ENCODE measurements at places on chromosomes 3 and 15. TPM values are rescaled to one million over a fixed set of nuclear protein-coding genes. Genes with fewer than 3 reads are reported as not detected.

DNA sequence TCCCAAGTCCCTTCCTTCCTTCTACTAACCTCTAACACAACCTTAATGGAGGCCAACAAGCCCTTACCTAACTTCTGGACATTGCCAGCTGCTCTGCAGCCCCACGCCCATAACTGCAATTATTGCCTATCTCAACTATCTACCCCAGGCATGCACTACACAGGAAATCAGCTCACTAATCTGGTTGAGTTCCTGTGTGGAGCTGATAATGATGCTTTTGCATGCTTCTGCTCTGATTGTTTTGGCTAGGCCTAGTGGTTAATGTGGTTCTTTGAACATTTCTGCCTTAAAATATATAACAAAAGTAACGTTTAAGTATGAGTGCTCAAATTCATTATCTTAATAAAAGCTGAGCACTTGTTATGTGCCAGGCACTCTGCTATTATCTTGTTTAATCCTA lies 463.9 kb downstream of the MFSD1 start:
- no peak overlapping the region for H3K27ac ChIP-seq
- H3K36me3 ChIP-seq = no peaks in the 10 kb centered on the region
- no peaks in the 10 kb centered on the region for H3K4me1 ChIP-seq

- no peak overlapping the region for H3K4me3 ChIP-seq
- H3K27ac ChIP-seq = no peak overlapping the region
- no peak for DNase-seq
- no peaks in the 10 kb centered on the region for H3K4me1 ChIP-seq
Observed at GRCh38 chr15:39461536-39462130, 119.2 kb upstream of the THBS1 start.

DNA sequence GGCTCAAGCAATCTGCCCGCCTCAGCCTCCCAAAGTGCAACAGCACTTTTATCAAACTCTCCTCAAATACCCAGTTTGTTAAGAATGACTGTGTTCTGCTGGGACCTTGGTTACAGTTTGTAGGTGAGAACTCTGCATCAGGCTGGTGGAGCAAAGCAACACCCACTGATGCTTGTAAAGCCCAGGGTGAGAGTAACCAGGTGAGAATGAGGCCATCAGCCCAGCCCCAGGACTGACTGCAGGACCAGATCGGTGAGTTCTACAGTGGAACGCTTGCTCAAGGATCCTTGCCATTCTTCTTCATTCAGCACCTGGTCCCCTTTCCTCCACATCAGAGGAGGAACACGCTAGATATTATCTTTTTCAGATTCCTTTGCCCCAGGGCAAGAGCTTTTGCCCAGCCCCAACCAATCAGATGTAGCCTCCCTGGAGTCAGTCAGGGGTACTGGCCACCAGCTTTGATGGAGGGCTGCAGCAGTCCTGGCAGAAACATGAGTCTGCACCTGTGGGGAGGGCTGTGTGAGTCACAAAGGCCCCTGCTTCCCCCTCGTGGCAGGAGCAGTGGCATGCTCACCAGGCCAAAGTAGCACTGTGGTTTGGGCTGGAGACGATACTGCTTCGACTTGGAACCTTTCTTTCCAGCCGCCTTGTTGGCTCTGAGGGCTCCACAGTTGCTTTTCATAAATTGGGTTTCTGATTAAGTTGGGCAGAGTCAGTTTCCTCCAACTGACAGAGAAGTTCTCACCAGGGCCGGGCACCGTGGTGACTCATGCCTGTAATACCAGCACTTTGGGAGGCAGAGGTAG lies 3.5 kb upstream of the SHISA5 start:
- no peaks in the 10 kb centered on the region for H3K36me3 ChIP-seq
- peaks cover 16% of the 10 kb centered on the region for H3K4me1 ChIP-seq
- no peaks in the 10 kb centered on the region for H3K27me3 ChIP-seq

DNA sequence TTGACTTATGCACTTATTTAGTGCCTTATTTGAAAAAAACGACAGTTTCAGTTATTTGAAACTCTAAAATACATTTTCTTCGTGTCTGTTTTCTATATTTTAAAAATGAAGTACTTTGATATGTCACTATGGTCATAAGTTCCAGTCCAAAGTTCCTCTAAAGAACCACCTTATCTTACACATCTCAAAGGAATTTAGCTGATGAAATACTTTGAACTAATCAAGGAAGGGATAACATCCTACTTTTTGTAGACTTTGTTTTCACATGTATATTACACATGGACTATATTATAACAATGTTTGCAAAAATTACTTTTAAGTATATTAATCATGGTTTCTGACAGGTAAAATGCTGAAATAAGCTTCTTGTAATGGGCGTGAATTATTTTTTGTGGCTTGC lies 265.8 kb upstream of the ZNF717 start:
- H3K4me3 ChIP-seq = no peak overlapping the region
- no peak for DNase-seq
- no peaks in the 10 kb centered on the region for H3K4me1 ChIP-seq
- H3K27ac ChIP-seq = no peak overlapping the region
- H3K27me3 ChIP-seq = no peaks in the 10 kb centered on the region

GRCh38 chr3:148175214-148175613 lies 522.5 kb upstream of the AGTR1 start:
- no peak overlapping the region for H3K27ac ChIP-seq
- H3K4me3 ChIP-seq = no peak overlapping the region
- no peaks in the 10 kb centered on the region for H3K27me3 ChIP-seq
- no peaks in the 10 kb centered on the region for H3K4me1 ChIP-seq

GRCh38 chr3:188123170-188123905 lies 30.6 kb upstream of the LPP start:
- no peaks in the 10 kb centered on the region for H3K27me3 ChIP-seq
- no peak overlapping the region for H3K4me3 ChIP-seq
- no peak for DNase-seq
- H3K27ac ChIP-seq = no peak overlapping the region

- no peak overlapping the region for H3K27ac ChIP-seq
- no peak for DNase-seq
- no peaks in the 10 kb centered on the region for H3K27me3 ChIP-seq
- no peaks in the 10 kb centered on the region for H3K4me1 ChIP-seq
- H3K36me3 ChIP-seq = no peaks in the 10 kb centered on the region
Observed at GRCh38 chr3:108834551-108834950, 12.0 kb downstream of the TRAT1 start.

DNA sequence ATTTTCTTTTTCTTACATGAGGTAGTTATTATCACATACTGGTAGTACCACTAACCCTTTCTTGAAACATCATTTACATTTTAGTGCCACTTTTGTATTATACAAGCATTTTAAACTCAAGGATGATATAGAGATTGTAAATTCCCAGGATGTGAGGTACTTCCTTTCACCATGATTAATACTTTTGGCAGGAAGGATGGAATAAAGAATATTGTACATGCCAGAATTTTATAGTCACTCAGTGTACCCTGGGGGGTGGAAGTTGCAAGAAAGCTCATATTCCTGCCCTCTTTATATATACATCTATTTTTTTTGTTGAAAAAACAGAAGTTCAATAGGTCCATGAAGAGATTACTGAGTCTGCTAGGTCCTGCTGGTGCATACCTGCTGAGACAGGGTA lies 141.0 kb upstream of the PLSCR5 start:
- H3K4me3 ChIP-seq = no peak overlapping the region
- no peaks in the 10 kb centered on the region for H3K27me3 ChIP-seq
- DNase-seq = no peak
- H3K36me3 ChIP-seq = no peaks in the 10 kb centered on the region
- no peak overlapping the region for H3K27ac ChIP-seq

DNA sequence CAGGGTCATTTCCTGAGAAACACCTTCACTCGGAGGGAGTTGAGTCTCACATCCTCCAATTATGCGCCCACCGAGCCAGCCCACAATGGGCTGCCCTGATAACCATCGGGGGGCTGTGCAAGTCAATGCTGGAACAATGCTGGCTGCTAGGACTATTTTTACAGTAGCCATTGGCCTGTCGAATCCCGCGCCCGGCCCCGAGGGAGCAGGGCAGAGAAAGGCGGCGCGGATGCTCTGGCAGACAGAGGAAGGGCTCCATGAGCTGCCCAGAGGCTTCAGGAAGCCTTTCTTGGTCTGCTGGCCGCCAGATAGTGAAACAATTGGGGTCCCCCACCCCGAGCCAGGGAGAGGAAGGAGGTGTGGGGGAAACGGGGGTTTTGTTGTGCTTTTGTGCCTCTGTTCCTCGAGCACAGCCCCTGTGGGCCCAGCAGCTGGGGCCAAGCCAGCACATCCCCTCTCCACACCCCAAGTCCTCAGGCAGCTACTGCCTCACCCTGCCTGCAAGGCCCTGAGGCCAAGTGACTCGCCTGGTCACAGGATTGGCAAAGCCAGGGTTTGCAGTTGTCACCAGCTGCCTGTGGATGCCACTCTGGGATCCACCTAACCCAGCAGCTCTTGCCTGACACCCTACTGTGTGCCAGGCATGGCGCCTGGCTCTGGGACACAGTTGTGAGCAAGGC lies 39.0 kb downstream of the SLC6A6 start:
- no peaks in the 10 kb centered on the region for H3K27me3 ChIP-seq
- peaks cover 42% of the 10 kb centered on the region for H3K4me1 ChIP-seq
- DNase-seq = no peak

DNA sequence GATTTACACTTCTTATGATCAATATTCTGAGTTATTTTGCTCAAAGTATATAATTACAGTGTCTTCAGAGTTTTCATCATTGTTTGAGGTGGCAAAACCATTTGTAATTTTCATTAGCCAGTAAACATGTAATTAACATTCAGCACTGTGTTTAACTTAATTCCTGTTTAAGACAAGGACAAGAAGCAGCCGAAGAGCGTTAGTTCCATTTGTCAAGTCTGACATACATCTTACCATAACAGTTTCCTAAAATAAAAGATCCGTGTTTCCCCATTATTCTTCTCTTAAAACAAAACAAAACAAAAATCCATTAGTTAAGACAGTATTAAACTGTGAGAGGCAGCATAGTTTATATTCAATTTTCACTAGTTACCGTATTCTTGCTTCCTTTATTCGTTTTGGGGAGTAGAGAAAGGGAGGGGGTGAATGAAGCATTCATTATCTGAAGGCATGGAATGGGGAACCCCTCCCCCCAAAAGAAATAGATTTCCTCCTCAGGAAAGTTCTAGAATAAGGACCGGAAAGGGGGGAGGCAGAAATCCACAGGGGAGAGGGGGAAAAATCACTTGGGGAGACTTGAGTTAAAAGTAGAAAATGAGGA lies 5.5 kb upstream of the NR2F2 start:
- H3K36me3 ChIP-seq = no peaks in the 10 kb centered on the region
- DNase-seq = no peak
- no peak overlapping the region for H3K4me3 ChIP-seq
- H3K4me1 ChIP-seq = peaks cover 15% of the 10 kb centered on the region

GRCh38 chr3:127237835-127238234 lies 44.9 kb downstream of the PRR23E start:
- H3K27ac ChIP-seq = no peak overlapping the region
- no peaks in the 10 kb centered on the region for H3K27me3 ChIP-seq

- H3K4me3 ChIP-seq = no peak overlapping the region
- no peak for DNase-seq
- no peaks in the 10 kb centered on the region for H3K27me3 ChIP-seq
- peaks cover 4% of the 10 kb centered on the region for H3K4me1 ChIP-seq
- no peaks in the 10 kb centered on the region for H3K36me3 ChIP-seq
- no peak overlapping the region for H3K27ac ChIP-seq
Observed at GRCh38 chr15:73807865-73808264, 54.7 kb upstream of the INSYN1 start.

DNA sequence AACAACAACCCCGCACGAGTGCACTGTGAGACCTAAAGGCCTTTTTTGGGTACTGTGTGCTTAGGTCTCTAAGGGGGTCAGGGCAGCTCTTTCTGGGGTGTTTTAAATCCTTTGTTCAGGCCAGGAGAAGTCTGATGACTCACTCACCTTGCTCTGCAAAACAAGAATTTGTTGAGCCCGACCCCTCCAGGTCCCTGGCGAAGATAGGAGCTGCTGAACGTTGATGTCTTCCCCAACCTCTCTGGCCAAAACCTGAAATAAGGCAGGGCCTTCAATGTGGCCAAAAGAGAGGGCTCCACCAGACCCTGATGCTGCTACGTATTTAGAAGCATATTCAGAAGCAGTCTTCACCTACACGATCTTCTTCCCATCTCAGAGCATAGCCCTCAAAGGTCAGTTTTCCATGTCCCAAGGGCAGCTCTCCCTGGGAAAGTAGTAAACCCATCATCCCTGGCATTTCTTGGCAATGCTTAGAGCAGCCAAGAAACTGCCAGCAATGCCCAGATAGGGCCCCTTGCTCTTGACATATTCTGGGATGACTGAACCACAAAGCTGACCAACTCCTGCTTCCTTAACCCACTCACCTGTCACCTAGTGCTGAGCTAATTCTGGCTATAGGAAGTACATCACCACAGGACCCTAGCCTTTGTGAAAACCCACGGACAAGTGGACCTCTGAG lies 27.1 kb downstream of the CCDC13 start:
- no peaks in the 10 kb centered on the region for H3K36me3 ChIP-seq
- H3K27me3 ChIP-seq = no peaks in the 10 kb centered on the region
- H3K4me1 ChIP-seq = peaks cover 72% of the 10 kb centered on the region

DNA sequence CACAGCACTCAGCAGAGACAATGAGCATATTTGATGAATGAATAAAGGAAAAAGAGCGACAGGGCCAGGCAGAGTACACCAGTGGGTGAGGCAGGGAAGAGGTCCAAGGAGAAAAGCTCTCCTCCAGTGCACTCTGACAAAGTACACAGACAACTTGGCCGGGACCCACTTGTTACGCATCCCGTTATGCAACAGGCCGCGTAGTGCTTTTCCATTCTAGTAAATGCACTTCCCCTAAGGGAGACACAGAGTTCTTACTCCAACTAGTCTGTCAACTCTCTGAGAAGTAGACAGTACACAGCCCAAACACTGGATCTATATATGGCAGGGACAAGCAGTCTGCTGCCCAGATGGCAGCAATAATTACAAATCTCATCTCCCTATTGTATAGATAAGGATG lies 18.5 kb downstream of the LARP6 start:
- peak; percentile 37 for DNase-seq
- no peaks in the 10 kb centered on the region for H3K27me3 ChIP-seq
- H3K4me1 ChIP-seq = peaks cover 4% of the 10 kb centered on the region
- H3K4me3 ChIP-seq = no peak overlapping the region

DNA sequence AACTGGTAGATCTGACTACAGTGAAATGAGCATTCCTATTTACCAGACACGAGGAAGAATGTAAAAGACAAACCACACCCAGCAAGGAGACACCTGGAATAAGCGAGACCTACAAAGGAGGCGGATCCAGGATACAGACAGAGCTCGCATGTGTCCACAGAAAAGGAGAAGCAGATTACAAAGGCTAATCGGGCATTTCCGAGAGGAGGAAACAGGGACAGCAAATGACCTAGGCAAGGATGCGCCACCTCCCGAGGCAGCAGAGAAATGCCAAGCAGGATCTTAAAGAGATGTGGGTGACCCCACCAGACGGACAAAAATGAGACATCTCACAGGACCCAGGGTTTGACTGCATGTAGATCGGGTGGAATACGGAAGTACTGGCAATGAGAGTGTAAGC lies 63.2 kb upstream of the IQSEC1 start:
- no peaks in the 10 kb centered on the region for H3K36me3 ChIP-seq
- H3K4me1 ChIP-seq = no peaks in the 10 kb centered on the region
- no peaks in the 10 kb centered on the region for H3K27me3 ChIP-seq
- H3K27ac ChIP-seq = no peak overlapping the region
- no peak for DNase-seq

- no peak overlapping the region for H3K27ac ChIP-seq
- H3K4me3 ChIP-seq = no peak overlapping the region
- no peaks in the 10 kb centered on the region for H3K27me3 ChIP-seq
- no peaks in the 10 kb centered on the region for H3K4me1 ChIP-seq
Observed at GRCh38 chr3:188064831-188065493, 89.0 kb upstream of the LPP start.

Gene HIGD2B
- total RNA-seq = not detected

Gene ILDR1
- 5.8 TPM for total RNA-seq

Gene MOBP
- total RNA-seq = not detected

Gene SPG11
- 123 TPM for total RNA-seq

Gene ERICH6
- 0.11 TPM for total RNA-seq

Gene CERS3
- total RNA-seq = not detected

Gene FEZF2
- not detected for total RNA-seq

Gene HES1
- 185 TPM for total RNA-seq

Gene NLGN1
- 13.9 TPM for total RNA-seq

Gene CCR8
- total RNA-seq = not detected
